Kidney glomerular epithelial cell (primary cell): ENCODE measurements at places on chromosomes 5 and 9.

DNA sequence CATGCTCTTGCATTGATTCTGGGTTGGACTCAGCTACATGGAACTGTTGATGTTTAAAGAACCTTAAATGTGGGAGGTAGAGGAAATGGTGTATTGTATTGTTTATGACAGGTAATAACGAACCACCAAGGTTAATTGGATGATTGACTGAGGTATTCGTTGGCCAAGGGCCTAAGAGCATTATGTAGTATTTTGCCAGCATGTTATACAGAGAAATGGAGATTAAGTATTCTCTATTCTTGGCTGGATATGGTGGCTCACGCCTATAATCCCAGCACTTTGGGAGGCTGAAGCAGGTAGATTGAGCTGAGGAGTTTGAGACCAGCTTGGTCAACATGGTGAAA is 59.0 kb upstream of the CDK20 start:
- no peak for DNase-seq

DNA sequence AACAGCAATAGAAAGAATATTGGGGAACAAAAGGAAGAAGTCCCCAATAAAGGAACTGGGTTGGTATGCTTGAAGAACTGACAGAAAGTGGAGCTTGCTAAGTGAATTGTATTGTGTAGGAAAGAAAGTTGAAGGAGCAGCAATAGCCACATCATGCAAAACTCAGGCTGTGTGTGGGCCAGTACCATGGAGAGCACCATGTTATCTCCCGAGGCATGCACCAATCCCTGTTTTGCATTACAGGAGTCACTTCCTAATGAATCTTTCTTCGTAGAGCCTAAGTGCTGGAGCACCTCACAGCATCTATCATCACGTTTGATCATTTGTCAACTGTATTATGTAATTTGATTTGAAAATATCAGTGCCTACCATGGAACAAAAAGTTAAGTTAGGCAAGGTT is 137.7 kb upstream of the NMUR2 start:
- DNase-seq, result peak; percentile 37

- DNase-seq, result no peak
These were observed 87.4 kb upstream of the ICE1 start for GRCh38 chr5:5335107-5335506.

GRCh38 chr5:144332265-144332664 is 161.6 kb downstream of the KCTD16 start:
- DNase-seq, result no peak

DNA sequence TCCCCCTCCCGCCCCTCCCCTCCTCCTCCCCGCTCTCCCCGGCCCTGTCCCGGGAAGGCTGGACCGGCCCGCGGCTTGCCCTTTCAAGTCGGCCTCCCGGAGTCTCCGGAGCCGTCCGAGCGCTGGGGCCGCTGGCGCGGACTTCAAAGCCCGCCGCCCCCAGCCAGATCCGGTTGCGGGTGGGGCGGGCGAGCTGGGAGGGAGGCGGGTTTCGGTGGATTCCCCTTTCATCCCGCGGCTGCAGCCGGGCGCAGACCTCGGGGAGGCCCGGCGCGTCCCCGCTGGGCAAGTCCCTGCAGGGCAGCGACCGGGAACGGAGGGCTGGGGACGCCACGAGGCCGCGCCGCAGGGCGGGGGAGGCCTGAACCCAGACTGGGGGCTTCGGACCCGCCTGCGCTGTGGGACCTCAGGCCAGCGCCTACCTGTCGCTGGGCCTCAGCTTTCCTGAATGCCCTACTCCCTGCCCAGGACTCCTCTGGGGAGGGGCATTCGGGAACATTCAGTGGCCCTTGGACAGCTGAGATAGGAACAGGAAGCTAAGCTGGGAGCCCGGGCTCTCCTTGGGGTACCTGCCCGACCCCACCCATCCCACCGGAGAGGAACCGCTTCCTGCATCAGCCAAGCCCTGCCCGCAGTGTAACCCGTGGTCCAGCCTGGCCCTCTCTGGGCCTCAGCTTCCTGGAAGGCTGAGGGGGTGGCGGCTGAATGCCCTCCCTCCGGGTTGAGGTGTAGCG is 23.4 kb downstream of the C9orf50 start:
- no peak for DNase-seq

DNA sequence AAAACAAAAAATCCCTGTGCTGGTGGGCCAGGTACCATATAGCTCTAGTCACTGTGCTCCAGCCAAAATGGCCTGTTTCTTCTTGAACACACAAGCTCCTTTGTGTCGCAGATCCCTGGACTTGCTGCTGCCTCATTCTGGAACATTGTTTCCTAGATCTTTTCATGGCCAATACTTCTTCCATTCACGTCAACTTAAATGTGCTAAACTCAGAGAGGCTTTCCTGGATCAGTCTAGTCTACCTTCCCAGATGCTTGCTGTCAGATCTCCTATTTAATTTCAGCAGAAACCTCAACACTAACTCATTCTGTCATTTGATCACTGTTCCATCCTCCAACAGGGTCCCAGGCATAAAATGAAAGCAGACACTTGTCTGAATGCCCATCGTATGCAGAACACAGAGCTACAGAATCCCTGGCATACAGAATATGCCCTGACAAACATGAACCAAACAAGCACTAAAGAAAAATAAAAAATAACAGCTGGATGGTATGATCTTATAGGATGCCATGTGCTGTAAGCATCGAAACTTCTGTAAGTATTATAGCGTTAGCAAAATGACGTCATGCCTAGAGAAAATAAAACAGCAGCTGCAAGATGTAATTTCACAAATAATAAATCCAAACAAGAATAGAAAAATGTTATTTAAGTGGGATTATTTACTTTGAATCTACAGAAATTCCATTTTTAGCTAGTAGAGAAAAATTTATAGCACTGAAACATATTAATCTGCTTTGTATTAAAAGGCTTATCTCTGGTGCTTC is 403.7 kb upstream of the DAP start:
- no peak for DNase-seq

- DNase-seq, result peak; percentile 38
These were observed 124.7 kb upstream of the TBC1D2 start for GRCh38 chr9:98380065-98380681.

- DNase-seq, result no peak
These were observed 36.9 kb upstream of the TBCA start for GRCh38 chr5:77812926-77813589.

GRCh38 chr5:68074048-68074632 is 141.4 kb upstream of the PIK3R1 start:
- no peak for DNase-seq

DNA sequence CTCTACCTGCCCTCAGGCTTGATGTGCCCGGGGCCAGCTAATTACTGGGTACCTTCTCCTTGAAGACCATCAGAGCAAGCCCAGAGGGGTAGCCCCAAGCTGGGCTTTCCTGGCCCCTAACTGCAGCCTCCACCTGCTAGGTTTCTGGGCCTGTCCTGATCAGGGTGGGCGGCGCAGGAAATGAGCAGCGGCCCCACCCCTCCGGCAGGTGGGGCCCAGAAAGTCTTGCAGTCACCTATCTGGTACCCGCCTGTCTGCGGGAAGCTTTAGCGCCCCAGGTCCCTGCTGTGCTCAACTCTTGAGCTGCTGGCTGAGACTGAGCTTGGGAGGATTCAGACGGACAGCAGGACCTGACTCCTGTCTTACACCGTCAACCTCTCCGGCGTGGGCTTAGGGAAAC is 37.1 kb upstream of the LHX2 start:
- DNase-seq, result no peak

DNA sequence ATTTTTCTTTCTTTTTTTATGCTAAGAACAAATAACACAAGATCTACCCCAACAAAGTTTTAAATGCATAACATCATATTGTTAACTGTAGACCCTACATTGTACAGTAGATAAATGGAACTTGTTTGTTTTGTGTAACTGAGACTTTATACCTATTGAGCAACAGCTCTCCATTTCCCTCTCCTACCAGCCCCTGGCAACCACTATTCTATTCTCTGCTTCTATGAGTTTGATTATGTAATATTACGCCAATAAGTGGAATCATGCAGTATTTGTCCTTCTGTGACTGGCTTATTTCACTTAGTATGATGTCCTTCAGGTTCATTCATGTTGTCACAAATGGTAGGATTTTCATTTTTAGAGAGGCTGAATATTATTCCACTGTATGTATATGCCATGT is 308.2 kb upstream of the PRR16 start:
- DNase-seq, result no peak

GRCh38 chr5:177162379-177162778 is 28.8 kb downstream of the NSD1 start:
- no peak for DNase-seq

GRCh38 chr9:8337834-8338766 is 538.5 kb upstream of the DMAC1 start:
- no peak for DNase-seq

GRCh38 chr5:172164769-172165212 is 23.2 kb downstream of the STK10 start:
- no peak for DNase-seq

DNA sequence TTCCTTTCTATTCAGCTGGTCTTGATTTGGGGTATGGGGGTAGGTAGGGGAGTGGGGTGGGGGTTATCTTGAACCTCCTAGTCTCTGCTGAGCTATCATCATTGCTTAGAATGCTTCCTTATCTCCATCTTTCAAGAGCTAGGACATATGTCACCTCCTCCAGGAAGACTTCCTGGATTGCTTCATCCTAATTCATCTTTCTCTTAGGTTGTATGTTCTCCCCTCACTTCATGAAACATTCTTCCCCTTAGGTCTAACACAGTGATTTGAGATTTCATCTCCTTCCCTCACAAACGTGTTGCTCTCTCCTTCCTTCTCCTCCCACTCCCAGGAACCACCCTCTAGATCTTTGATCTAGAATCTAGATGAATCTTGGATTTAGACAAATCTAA is 2.4 kb upstream of the SYNPO start:
- no peak for DNase-seq

DNA sequence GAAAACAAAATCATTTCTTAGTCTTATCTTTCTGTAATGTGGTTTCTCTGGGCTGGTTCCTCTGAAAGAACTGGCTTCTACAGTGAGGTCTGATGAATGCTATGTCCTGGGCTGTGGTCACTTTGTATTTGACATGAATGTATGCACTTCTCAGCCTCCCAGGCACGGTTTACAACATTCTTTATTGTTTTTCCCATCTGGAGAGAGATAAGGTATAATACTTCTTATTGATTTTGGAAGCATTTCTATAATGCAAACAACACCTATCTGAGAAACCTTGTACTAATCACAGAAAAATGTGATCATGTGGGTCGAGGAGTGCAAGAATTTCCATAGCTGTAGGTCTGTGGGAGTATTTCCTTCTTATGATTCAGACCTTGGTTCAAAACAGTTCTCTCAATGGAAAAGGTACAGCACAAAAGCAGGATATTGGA is 46.9 kb downstream of the ACTBL2 start:
- peak; percentile 92 for DNase-seq

DNA sequence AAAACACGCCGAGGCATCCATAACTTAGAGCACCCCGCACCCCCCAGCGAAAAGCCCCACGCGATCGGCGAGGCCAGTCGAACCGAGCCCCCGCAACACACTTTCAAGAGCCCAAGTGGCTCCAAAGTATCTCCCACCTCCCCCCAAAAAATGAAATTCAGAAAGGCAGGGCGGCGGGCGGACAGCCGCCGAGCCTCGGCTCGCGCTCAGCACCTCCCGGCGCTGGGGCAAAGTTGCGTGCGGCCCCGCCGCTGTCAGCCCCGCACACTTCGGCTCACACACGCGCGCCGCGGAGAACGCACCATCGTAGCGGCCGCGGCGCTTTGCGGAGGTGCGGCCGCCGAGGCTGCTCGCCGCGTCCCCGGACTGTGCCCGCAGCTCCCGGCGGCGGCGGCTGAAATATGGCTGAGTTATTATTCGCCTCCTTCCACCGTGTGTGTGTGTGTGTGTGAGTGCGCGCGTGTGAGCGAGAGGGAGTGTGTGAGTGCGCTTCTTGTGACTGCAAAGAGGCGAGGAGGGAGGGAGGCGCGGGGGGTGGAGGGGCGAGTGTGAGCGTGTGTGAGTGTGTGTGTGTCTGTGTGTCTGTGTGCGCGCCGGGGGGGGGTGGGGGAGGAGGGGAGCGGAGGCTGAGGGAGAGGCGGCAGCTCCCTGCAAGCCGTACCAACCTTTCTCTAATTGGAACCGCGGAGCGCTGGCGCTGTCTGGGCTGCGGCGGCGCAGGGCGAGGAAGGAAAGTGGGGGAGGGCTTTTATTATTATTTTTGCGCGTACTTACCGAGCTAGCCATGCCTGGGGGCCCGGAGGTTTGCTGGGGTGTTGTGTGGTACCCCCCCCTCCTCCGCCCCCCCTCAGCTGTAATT is 599 bp downstream of the MLLT3 start:
- peak; percentile 51 for DNase-seq

- no peak for DNase-seq
These were observed 24.4 kb upstream of the C5orf46 start for GRCh38 chr5:147930769-147931168.

GRCh38 chr9:137023157-137023556 is 4.9 kb downstream of the ABCA2 start:
- no peak for DNase-seq

GRCh38 chr9:33180526-33181184 is 13.5 kb upstream of the B4GALT1 start:
- DNase-seq, result peak; percentile 89

- DNase-seq, result no peak
These were observed 70.0 kb downstream of the SHB start for GRCh38 chr9:37998881-37999587.

DNA sequence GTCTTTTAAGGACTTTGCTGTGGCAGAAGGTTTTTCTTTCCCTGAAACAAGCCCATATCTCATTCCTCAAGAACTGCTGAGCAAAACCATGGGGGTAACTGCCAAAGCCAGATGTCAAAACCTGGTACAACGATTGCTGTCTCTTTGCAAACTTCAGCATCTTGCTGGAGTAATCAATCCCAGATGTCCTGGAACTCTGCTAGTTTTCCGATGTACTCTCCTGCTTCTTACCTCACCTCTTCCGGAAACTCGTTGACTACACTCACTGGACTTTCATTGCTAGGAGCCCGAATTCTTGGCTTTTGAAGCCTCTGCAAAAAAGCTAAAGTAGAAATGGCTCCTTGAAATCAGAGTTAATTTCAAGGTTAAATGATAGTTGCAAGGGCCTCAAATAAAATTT is 23.3 kb downstream of the RAD1 start:
- DNase-seq, result no peak

DNA sequence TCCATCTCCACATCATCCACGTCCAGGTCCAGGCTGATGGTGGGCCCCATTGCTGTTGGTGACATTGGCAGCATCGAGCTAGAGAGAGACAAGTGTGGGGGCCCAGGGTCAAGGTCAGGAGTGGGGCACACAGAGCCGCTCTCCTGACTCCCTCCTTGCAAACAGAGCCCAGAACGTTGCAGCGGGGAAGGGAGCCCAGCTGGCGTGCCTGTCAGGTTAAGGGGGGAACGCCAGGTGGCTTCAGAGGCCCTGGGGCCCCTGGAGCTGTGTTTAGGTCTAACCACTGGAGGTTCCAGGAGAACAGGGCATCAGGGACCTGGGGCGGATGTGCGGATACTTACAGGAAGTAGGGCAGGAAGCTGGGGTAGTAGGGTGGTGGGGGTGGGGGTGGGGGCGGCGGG is 7.5 kb downstream of the RNF44 start:
- no peak for DNase-seq

GRCh38 chr5:80308526-80308925 is 11.3 kb upstream of the SPZ1 start:
- DNase-seq, result no peak

DNA sequence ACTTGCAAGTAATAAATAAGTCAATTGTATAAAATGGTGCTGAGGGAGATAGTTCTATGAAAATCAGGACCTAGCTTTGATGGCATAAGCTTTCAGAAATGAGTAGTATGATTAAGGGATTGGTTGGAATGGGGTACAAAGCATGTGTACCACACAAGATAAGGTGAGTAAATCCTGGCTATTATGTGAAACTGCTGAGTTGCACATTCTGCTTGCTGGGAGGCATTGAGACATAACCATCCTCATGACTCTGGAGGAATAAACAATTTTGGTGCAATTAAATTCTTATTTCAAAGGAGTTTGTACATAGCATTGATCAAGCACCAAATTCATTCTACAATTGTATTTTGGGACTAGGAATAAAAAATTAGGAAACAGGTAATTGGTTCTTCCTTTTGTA is 755.2 kb upstream of the ACO1 start:
- no peak for DNase-seq
